ENCODE measurements at places on chromosomes 2 and 18. TPM values are rescaled to one million over a fixed set of nuclear protein-coding genes. Genes with fewer than 3 reads are reported as not detected.

Gene GMCL1
- total RNA-seq: 28.6 TPM

Gene PASK
- 72.0 TPM for total RNA-seq

- H3K27ac ChIP-seq: no peak overlapping the region
- H3K4me3 ChIP-seq: no peak overlapping the region
Measured at GRCh38 chr2:171515672-171516298, 6.5 kb upstream of the CYBRD1 start.

Gene UNC80
- total RNA-seq: not detected

DNA sequence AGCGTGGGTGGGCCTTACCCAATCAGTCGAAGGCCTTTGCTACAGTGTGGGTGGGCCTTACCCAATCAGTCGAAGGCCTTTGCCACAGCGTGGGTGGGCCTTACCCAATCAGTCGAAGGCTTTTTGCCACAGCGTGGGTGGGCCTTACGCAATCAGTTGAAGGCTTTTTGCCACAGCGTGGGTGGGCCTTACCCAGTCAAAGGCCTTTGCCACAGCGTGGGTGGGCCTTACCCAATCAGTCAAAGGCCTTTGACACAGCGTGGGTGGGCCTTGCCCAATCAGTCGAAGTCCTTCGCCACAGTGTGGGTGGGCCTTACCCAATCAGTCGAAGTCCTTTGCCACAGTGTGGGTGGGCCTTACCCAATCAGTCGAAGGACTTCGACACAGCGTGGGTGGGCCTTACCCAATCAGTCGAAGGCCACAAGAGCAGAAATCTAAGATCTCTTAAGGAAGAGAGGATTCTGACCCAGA lies 16.3 kb upstream of the GAL3ST2 start:
- H3K4me3 ChIP-seq: no peak overlapping the region
- H3K27ac ChIP-seq: no peak overlapping the region
- DNase-seq: no peak

DNA sequence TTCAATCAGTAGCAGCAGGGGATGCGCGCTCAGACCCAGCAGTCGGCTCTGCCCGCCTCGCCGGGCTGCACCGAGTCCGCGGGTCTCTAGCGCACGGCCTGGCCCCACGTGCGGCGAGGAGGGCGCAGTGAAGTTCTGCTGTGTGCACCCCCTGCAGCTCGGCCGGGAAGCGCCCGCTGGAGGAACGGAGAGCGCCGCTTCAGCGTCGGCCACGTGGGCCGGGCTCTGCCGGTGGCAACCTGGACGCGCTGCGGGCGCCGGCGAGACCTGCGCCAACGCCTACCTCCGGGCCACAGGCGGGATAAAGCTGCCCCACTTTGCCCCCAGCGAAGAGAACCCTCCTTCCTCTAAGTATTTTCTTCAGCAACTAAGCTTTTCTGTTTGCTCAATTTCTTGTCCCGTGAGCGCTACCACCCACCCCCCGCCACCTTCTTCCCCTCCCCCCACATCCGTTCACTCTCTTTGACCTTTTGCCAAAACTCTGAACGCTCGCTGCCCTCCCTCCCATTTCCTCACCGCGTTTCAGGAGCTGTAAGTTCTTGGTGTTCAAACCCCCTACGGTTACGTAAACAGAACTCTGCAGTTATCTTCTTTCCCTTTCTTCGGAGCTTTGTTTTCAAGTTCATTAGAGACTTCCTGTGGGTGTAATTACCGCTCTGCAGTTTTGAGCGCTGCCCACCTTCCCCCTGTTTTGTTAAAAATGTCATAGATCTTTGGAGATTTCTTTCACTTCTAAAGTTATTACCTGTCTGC lies 42.6 kb upstream of the EDAR start:
- H3K27ac ChIP-seq: peak overlapping the region; percentile 83
- peaks cover 44% of the 10 kb centered on the region for H3K4me1 ChIP-seq
- peak; percentile 96 for DNase-seq
- peak overlapping the region; percentile 58 for H3K4me3 ChIP-seq
- H3K36me3 ChIP-seq: no peaks in the 10 kb centered on the region

DNA sequence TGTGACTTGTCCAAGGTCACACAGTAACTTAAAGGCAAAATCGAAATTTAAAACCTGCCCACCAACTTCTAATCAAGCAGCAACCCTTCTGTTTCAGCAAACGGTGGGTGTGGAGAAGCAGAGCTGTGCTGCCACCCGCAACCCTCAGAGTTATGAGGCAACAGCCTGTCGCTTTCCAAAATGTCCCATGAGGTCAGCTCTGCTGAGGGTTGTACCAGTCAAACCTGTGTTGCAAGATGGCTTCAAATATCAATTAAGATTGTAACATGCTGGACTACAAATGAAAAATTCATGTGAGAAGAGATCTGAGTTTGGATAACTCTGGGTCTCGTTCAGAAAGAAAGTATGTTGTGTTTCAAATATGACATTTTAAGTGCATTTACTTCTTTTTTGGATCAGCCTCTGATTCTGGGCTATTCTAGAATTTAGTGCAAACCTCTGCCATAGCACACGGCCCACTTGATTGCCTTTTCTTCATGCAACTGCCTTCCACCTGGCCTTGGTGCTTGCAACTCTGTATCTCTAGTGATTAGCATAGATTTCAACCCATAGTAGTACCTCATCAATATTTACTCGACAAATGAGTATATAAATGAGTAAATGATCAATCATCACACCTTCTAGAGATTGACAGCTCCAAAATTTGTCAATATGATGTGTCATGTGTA lies 69.3 kb downstream of the TIMM21 start:
- H3K36me3 ChIP-seq: no peaks in the 10 kb centered on the region
- no peak overlapping the region for H3K4me3 ChIP-seq
- no peaks in the 10 kb centered on the region for H3K4me1 ChIP-seq

DNA sequence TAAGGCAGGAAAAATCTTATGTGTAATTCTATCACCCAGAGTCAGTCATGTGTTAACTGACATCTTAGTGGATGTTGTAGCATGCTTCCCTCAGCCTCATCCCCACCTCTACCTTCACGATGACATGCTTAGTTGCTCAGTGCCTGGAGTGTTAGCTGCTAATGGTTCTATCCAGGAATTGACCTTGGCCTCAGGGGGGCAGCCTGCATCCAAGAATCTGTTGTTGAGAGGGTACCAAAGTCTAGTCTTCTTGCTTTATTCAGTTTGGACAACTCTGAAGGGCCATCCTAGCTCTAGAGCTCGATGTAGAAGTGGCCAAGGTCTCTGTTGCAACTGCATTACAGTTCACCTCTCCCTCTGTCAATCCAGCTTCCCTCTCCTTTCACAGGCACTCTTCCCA lies 61.2 kb downstream of the ACYP2 start:
- no peak overlapping the region for H3K27ac ChIP-seq
- no peak for DNase-seq

Gene PECR
- 16.1 TPM for total RNA-seq

GRCh38 chr2:127560931-127561280 lies 25.4 kb downstream of the MYO7B start:
- DNase-seq: no peak
- no peaks in the 10 kb centered on the region for H3K27me3 ChIP-seq
- H3K27ac ChIP-seq: no peak overlapping the region
- no peak overlapping the region for H3K4me3 ChIP-seq
- no peaks in the 10 kb centered on the region for H3K4me1 ChIP-seq

Gene ERICH2
- not detected for total RNA-seq

Gene GALNT5
- total RNA-seq: not detected

DNA sequence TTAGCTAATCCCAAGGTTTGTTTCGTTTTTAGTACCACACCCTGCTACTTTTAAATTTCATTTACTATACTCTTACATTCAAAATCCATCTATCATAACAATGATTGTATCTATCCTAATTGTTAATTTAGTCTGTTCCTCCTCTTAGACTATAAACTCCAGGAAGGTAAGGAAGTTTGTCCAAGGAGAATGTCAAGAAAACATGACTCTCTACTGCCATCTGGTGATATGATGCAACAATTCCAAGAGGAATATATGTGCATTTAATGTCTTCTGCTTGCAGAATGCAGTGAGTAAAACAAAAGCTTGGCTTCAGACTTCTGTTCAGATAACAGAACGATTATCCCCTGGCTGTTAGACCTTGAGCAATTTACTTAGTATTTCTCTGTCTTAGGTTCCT lies 1267.1 kb downstream of the LRP1B start:
- DNase-seq: no peak
- H3K27me3 ChIP-seq: no peaks in the 10 kb centered on the region
- H3K36me3 ChIP-seq: no peaks in the 10 kb centered on the region
- H3K4me1 ChIP-seq: no peaks in the 10 kb centered on the region
- H3K27ac ChIP-seq: no peak overlapping the region
- no peak overlapping the region for H3K4me3 ChIP-seq

DNA sequence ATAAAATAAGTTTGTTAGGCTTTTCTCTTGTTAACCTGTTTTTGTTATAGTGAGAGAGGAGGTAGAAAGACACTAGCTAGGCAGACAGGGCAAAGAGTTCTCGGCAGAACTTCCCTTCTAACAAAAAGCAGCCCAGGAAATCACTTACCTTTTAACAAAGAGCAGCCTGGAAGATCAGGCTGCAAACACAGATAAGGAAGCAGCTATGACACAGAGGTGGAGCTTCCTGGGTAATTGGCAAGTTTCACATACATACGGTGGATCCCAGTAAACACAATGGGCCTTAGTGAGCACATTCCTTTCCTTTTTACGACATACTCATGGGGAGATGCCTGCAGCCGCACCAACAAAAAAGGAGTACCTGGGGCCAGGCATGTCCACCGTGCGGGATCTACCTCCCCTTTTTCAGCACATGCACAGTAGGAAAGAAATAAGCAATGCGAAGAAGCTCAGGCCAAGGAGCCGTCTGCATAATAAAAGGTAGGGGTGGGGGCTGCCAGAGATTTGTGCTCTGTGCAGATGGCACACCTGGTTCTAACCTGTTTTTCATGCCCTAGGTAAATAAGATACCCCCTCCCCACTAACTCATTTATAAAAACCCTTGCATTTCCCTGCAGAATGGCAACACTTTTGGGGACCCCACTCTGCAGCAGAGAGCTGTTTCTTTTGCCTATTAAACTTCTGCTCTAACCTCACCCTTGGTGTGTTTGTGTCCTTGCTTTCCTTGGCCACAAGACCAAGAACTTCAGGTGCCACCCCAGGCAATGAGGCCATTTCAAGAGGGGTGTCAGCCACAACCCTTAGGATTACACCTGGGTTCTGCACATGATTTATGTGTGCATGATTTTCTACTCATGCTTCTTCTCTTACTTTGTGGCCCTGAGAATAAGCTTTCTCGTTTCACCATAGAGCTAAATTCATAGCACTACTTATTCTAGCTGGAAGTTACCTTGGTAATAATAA lies 26.5 kb downstream of the MDH1 start:
- no peaks in the 10 kb centered on the region for H3K27me3 ChIP-seq
- H3K4me3 ChIP-seq: no peak overlapping the region
- H3K4me1 ChIP-seq: no peaks in the 10 kb centered on the region
- no peak overlapping the region for H3K27ac ChIP-seq
- H3K36me3 ChIP-seq: no peaks in the 10 kb centered on the region
- DNase-seq: no peak

- H3K36me3 ChIP-seq: no peaks in the 10 kb centered on the region
- no peaks in the 10 kb centered on the region for H3K27me3 ChIP-seq
Measured at GRCh38 chr2:9312591-9312990, 106.0 kb downstream of the ASAP2 start.

Gene TPO
- total RNA-seq: not detected

Gene TMEM200C
- not detected for total RNA-seq

Gene CYS1
- 0.76 TPM for total RNA-seq

DNA sequence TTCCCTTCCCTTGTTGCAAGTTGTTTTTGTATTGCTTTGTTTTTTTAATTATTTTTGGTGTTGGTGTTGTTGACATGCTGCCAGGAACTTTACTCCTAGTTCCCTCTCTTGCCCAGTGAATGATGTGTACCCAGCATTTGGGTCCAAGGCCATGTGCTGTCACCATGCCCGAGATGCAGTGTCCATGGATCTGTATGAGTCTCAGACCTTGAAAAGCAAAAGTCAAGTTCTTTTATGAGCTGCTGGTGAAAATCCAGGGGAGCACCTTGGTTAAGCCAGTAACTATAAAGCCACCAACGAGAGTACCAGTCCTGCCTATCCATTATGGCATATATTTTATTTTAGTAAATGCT lies 236.4 kb downstream of the BCL11A start:
- no peaks in the 10 kb centered on the region for H3K36me3 ChIP-seq
- H3K27me3 ChIP-seq: no peaks in the 10 kb centered on the region
- H3K4me3 ChIP-seq: no peak overlapping the region
- DNase-seq: no peak
- H3K27ac ChIP-seq: no peak overlapping the region

- no peak for DNase-seq
- H3K4me3 ChIP-seq: no peak overlapping the region
- no peaks in the 10 kb centered on the region for H3K4me1 ChIP-seq
- no peaks in the 10 kb centered on the region for H3K36me3 ChIP-seq
Measured at GRCh38 chr2:236790963-236791362, 221.3 kb downstream of the ACKR3 start.

GRCh38 chr2:170873035-170873692 lies 55.9 kb upstream of the GORASP2 start:
- H3K27me3 ChIP-seq: no peaks in the 10 kb centered on the region
- peaks cover 8% of the 10 kb centered on the region for H3K4me1 ChIP-seq
- no peak overlapping the region for H3K27ac ChIP-seq
- peak; percentile 60 for DNase-seq
- peak overlapping the region; percentile 27 for H3K4me3 ChIP-seq
- no peaks in the 10 kb centered on the region for H3K36me3 ChIP-seq

DNA sequence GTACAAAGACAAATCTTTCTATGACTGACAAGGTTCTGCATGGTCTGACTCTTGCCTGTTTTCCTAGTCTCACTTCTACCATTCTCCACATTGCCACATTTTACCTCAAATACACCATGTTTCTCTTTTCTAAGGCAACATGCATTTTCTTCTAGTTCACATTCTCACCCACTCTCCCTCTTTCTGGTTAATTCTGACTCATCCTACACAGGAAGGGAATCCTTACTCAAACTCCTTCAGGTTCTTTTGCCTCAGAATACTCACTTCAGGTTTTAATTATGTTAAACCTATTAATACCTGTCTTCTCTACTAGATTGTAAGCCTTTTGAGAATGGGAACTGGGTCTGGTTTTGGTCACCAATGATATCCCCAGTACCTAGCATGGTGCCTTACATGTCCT lies 47.2 kb downstream of the MAP2 start:
- H3K4me3 ChIP-seq: no peak overlapping the region
- no peaks in the 10 kb centered on the region for H3K4me1 ChIP-seq
- no peak overlapping the region for H3K27ac ChIP-seq
- no peak for DNase-seq

DNA sequence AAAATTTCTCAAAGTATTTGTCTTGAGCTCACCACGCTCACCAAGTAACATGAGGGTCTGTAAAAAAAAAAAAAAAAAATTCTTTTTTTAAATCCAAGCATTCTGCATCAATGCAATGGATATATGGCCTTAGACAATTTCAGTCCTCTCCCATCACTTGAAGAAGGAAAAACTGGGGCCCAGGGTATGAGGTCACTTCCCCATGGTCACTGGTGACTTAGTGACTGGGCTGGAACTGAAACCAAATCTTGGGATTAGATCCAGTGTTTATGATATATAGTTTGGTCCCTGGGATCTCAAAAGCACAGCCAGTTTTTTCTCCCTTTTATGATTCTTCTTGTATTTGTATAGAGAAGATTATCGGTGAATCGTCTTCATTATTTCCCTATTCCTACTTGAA lies 477.9 kb upstream of the TNP1 start:
- no peak overlapping the region for H3K27ac ChIP-seq
- H3K4me3 ChIP-seq: no peak overlapping the region
- DNase-seq: no peak
